ENCODE measurements at places on chromosomes 2 and 18.

DNA sequence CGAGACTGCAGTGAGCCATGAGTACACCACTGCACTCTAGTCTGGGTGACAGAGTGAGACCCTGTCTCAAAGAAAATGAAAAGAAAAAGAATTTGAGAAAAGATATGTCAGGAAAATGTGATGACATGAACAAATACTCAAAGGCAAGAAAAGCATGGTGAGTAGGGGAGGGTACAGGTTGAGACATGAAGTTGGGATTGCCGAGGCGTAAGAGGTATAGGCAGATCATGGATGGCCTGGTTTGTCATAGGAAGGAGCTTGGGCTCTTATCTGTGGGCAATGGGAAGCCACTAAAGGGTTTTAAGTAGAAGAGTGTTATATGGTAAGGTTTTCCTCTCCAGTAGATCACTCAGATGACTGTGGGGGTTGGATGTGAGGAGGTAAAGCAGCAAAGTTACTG, 32.3 kb downstream of the SPAST start:
- DNase-seq = no peak

- DNase-seq = no peak
Measured at GRCh38 chr2:127515383-127515915, 10.8 kb downstream of the IWS1 start.

- DNase-seq = no peak
Measured at GRCh38 chr2:1600191-1601066, 143.9 kb downstream of the PXDN start.

DNA sequence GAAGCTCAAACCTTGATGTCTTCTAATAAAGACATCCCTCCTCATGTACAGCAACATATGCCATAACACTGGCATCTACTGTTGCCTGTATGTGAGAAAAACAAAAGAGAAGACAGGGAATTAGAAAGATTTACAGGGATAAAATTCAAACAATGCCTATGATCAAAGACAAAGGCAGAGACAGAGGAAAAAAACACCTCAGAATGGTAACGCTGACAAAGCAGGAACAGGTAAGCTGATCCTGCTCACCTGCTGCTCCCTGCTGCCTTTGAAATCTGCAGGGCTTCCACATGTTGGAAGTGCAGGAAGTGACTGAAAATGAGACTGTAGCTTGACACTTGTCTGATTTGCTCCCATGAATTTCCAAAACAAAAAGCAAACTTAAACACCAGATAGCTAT, 90.2 kb upstream of the DNAJC10 start:
- DNase-seq = no peak

- DNase-seq = no peak
Measured at GRCh38 chr2:33011941-33012340, 65.2 kb downstream of the LTBP1 start.

DNA sequence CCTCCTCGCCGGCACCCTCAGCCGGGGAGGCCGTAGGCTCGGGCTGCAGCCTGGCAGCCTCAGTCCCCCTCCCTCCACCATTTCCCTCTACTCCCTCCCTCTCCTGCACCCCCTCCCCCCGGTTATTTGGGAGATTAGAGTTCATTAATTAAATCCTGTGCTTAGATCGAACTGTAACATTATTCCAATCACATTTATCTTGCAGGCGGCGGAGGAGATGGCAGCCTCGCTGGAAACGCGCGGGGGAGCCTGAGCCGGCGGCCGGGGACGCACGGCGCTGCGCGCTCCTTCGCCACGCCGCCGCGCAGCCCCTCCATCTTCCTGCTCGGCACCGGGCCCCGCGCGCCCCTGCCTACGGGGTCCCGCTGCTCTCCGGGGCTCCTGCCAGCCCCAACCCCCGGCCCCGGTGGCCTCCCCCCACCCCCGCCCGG, at the start of gene ST8SIA3:
TSS of gene ST8SIA3 (plus strand) at position 287 of the 431 bp plus-strand sequence. CDS start 290 bp downstream, outside the sequence.
- no peak for DNase-seq

GRCh38 chr18:73313476-73313875, 445.7 kb upstream of the NETO1 start:
- DNase-seq = no peak

GRCh38 chr2:40394597-40394996, 57.3 kb downstream of the SLC8A1 start:
- DNase-seq = no peak

DNA sequence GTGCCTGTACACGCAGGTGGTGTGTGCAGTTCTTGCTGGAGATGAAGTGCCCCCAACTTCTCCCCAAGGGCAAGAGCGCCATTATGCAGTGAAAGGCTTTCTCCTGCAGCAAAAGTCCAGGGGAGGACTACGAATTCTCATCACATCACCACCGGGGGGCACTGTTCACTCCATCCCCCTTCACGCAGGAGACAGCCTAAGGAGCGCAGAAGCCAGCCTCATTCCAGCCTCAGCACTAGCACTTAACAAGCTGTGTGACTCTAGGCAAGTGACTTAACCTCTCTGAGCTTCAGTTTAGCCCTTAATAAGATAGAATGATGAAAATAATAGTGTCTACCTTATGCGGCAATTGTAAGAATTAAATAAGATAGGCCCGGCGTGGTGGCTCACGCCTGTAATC, 32.3 kb downstream of the DNMT3A start:
- no peak for DNase-seq

DNA sequence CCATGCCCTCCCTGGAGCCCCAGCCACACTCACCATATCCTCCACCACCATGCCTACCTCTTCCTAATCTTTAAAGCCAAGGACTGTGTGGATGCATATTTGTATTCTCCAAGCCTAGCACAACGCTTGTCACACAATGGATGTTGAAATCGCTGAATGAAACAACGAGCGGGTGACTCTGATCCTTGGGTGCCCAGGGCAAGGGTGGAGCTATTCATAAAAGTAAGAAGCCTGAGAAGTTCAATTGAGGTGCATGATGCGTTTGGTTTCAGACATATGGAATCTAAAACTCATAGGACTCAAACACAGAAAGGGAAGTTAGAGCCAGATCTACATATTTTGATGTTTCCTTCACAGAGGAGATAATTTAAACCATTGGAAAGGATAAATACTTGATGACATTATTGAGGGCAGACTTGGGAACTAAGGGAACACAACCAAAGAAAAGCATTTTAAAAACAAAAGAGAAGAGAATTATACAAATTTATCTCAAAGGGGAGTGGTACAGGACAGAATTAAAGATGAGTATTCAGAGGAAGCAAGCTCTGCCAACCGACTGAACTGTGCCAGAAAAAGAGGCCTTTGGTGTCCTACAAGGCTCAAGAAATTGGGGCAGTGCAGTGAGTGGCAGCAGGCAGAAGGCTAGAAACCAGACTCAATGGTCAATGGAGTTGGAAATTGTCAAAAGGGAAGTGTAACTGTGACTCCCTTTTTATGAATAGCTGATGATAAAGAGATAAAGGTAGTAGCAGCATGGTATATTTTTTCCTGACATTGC, 200.6 kb upstream of the NCKAP5 start:
- DNase-seq = no peak

DNA sequence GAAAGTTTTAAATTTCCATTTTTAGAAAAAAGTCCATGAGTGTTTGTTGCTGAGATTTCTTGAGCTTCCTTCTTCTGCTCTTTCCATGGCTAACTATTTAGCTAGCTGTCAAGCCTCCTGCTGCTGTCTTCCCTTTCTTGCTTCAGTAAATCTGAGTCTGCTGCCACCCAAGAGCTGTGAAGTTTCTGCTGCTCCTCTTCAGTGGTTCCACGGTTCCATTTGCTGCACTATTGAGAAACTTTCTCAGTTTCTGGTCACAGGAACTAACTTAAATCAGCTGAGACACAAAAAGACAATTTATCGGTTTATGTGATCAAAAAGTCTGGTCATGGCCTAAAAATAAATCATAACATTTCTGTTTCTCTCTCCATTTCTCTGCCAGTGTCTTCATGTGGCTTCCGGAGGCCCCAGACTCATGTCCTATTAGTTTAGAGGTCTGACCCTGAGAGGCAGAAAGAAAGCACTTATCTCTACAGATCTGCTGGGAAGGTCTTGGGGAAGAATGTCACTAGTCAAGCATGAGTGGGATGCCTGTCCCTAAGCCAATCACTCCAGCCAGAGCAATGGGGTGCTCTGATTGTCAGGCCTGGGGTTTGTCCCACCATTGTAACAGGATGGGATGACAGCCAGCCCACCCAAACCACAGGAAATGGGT, 73.0 kb upstream of the ARL4C start:
- no peak for DNase-seq

DNA sequence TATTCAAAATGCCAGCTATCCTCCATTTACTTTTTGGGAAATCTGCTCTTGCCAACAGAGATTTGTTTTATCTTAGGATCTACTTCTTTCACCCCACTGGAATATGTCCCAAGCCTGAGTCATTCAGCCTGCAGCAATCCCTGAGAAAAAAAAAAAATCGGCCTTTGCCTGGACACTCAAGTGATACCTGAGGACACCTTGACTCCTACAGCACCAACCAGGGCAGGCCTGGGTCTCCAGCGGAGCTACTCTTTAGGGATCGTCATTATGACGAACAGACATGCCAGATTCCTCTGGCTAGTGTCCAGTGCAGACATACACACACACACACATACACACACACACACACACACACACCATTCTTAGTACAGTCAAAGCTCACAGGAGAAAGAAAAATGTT, 2.2 kb upstream of the UGT1A6 start:
- no peak for DNase-seq

DNA sequence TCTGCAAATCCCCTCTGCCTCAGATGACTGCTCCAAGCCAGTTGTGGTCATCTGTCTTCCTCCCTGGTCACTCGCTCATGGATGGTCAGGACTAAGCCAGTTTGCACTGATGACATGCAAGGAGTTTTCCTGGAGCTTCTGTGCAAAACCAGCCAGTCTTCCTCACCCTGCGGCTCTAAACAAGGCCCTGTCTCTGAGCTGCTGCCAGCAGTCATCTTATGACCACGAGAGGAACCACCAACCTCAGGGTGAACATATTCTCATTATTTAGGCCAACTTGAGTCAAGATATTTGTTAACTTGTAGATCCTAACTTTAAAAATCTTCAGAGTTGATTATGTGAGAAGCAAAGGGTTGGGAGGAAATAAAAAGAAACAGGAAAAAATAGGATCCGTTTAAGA, 119.9 kb upstream of the CAB39 start:
- DNase-seq = no peak

DNA sequence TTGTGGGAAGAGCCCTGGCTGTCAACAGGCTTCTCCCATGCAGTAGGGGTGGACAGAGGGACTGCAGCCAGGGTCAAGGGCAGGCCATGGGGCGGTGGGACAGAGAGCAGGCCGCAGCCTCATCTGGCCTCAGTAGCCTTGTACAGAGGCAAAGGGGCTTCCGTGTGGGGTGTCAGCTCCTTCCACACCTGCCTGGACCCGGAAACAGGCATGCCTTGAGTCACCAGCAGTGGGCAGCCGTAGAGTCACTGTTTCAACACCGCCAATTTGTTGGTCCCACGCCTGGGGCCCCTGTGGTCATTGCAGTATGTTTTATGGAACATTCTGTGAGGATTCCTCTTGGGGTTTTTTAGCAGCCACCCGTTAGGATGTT, 173.0 kb downstream of the SMAD7 start:
- no peak for DNase-seq

GRCh38 chr18:26556573-26556972, 8.2 kb upstream of the KCTD1 start:
- DNase-seq = no peak

- no peak for DNase-seq
Measured at GRCh38 chr2:216594081-216594480, 39.1 kb upstream of the IGFBP2 start.

DNA sequence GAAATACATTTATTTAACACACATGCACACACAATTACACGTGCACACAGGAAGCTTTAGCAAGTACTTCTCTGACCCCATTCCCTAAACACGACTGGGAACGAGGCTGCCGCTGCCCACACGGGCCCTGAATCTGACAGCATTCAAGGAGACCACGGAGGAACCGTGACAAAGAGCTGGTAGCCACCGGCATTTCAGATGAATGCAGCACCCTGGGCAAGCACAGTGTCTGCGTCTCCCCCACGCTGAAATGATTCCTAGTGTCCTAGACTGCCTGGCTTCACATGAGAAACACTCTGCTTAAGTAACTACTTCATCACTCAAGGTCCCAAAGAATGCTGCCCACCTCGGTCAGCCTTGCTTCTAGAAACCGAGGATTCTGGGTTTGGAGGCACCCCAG, 95.0 kb downstream of the HDAC4 start:
- DNase-seq = no peak

DNA sequence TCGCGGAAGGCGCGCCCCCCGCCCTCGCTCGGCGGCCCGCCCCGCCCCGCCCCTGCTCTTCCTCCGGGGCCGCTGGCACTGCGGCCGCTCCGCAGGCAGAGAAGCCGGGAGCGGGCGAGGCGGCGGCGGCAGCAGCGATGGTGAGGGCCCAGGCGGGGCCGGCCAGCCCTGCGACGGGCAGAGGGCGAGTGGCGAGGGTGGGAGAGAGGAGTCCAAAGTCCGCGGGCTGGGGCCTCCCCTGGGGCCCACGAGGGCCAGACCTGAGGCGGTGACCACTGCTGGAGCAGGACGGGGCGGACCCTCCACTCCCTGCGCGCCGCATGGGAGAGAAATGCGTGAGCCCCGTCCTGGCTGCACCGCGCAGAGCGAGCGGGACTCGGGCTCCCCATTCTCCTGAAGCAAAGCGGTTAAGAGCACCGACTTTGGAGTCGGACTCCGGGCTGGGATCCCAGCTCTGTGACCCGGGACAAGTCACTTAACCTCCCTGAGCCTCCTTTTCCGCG, at the start of gene VAMP5:
TSS of gene VAMP5 (plus strand) at position 78 of the 503 bp plus-strand sequence. CDS start at position 138, 60 bp downstream.
- no peak for DNase-seq

GRCh38 chr2:176142281-176142680, 9.1 kb upstream of the HOXD4 start:
- no peak for DNase-seq

DNA sequence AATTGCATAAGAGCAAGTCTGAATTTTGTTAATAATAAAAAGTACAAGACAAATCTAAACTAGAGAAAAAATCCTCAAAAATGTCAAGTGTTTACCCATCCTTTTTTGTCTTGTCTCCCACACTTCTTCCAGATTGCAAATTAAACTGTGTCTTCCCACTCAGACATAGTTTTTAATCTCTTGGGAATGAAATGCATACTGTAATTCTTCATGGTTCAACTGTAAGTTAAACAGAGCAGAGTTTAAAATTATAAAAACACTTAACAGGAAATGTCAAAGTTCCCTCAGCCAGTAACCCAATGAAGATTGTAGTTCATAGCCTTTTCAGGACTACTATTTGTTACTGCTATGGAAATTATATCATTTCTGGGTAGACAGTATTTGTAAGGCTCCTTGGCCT, 171.8 kb downstream of the UBE2E3 start:
- DNase-seq = peak; percentile 23

DNA sequence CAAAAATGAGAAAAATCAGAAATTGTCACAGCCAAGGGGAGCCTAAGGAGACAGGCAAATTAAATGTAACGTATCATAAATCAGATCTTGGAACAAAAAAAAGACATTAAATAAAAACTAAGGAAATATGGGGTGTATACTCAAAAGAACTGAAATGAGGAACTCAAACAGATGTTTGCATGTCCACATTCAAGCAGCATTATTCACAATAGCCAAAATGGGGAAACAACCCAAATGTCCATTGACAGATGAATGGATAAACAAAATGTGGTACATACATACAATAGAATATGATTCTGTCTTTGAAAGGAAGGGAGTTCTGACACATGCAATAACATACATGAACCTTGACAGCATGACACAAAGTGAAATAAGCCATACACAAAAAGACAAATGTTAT, 155.8 kb upstream of the KLF7 start:
- DNase-seq = no peak

All from AG04449 (cell line).